ENCODE measurements at places on chromosomes 2 and 18.

GRCh38 chr2:240873805-240874714, 5.4 kb downstream of the AGXT start:
- DNase-seq, result no peak

DNA sequence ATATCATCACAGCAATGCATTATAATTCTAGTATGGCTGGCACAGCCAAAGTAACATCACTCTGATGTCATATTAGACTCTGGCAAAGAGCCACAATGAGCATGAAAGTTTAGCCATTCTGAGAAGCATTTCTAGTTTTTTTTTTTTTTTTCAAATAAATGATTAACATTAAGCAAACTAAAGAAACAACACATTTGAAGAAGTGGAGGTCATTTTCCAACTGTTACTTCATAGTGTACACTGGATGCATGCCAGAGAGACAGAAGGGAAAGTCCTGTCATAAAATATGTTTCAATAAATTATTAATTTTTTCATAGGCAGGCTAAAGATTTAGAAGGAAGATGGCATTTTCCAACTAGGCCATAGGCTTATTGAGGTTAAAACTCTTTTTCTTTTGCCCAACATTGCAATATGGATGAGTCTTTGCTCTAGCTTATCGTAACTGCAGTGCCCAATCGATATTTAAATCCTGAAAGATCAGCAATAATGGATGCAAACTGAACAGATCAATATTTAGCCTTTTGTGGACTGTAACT, 1630.4 kb upstream of the ACVR2A start:
- DNase-seq, result no peak

DNA sequence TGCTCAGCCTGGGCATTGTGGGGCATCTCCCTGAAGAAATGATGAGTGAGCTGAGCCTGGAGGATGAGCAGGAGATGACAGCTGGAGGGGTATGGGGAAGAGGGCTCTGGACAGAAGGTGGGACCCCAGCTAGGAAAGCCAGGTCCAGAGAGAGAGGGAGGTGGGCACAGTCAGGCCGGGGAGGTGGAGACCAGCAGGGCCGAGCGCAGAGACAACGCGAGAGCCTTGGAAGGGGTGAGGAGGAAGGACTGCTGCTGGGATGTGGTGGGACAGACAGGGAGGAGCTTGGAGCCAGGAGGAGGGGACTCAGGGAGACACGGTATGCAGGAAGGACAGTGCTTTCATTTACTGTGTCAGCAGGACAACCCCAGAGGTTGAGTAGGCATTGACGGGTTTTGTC, 8.2 kb downstream of the TRPM8 start:
- DNase-seq, result no peak

GRCh38 chr2:241904791-241905710, 35.5 kb downstream of the RTP5 start:
- no peak for DNase-seq

GRCh38 chr18:26531605-26532298, 16.6 kb downstream of the KCTD1 start:
- DNase-seq, result no peak

DNA sequence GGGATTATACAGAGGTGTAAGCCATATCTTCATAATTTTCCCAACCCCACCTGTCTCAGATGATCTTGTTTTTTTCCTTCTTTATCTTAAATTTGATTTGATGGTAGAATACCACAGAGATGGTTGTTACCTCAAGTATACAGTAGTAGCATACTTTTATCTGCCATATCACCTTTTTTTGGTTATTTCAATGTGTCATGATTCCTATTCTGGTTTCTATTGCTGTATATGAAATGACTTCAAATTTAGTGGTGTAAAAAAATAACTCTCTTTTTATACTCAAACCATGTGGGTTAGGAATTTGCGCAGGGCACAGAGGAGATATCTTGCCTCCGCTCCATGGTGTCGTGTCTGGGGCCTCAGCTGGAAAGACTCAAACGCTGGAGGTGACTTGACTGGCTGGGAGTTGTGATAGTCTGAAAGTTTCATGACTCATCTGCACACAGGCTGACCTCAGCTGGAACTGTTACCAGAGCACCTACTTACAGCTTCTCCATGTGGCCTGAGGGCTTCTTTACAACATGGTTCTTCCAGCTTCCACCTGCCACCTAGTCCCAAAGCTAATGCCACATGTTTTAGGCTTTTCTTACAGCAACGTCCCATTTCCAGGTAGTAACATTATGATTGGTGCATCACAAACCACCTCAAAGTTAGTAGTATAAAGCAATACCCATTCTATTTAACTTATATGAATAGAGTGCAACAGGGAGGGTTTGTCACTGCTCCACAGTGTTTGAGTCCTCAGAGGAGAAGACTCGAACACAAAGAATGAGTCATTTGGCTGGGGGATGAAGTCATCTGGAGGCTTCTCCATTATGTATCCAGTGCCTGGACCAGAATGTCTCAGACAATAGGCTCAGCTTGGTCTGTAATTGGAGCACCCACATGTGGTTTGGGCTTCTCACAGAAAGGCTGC, 82.3 kb upstream of the XPO1 start:
- DNase-seq, result no peak

GRCh38 chr2:133426791-133427190, 141.5 kb downstream of the NCKAP5 start:
- DNase-seq, result no peak

DNA sequence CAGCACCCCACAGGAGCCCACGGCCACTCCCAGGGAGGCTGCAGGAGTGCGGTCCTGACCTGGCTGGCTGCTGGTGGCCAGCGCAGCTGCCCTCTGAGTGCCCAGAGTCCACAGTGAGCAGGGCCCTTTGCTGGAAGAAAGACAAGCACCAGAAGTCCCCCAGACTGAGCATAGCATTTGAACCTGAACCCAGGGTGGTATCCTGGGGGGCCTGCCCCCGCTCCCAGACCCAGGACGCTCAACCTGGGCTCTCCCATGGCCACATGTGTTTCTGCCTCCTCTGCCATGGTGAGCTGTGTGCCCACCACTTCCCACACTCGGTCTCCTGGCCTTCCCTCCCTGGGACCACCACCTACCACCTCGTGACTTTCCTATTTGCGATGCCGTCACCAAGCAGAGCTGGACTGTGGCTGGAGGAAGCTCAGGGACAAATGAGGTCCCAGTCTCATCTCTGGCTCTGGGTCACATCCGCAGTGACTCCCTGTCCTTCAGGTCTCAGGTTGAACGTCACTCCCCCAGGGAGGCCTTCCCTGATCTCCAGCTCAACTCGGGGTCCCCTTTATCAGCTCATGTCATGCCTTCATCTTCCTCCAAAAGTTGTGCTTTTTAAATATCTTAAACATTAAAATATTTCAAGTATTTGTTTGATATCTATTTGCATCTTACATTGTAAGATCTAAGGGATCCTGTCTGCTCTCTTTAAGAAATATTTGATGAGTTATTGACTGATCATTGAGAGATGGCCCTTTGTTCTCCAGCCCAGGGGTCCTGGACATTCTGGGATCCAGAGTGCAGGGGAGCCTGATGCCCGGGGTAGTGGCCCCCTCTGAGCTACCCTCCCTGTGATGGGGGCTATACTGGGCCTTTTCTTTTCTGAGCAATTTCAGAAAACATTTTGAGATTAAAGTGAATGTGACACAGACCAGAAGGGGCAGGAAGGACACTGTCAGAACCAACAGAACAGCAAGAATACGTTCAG, 16.4 kb upstream of the GPR55 start:
- no peak for DNase-seq

DNA sequence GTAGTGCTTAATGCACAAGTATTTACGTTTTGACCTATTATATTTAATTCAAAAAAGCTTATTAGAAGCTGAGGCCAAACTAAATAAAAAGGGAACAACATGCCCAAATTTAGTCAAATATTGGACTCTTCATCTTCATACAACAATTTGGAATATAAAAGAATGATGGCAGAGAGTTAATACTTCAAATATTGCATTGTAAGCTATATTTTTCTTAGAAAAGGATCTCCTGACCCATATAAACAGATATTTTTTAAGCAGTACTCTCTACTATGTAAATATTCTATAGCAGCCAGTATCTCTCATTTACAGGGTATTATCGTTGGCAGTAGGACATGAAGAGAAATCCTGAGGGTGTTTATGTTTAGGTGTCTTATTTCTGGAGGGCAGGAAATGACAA, 531.2 kb downstream of the NYAP2 start:
- no peak for DNase-seq

DNA sequence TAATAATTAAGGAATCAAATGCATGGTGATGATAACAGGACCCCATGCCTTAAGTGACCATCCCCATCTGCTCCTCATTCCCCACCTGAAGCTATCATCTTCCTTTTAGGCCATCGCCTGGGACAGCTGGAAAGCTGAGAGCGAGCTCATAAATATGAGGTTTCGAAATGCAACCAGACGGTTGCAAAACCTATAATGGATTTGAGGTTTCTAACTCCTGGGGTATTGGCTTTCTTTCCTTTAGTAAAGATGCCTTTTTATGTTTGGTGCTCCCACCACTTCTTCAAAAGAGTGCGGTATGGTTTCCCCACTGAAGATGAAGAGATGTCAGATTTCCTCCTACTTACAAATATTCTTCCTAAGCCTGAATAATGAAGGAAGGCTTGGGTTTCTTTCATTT, 1589.5 kb upstream of the PIK3C3 start:
- DNase-seq, result no peak

GRCh38 chr2:127185705-127186104, 34.4 kb downstream of the CYP27C1 start:
- no peak for DNase-seq

- no peak for DNase-seq
Observed at GRCh38 chr2:101501443-101501842, 26.5 kb upstream of the RFX8 start.

DNA sequence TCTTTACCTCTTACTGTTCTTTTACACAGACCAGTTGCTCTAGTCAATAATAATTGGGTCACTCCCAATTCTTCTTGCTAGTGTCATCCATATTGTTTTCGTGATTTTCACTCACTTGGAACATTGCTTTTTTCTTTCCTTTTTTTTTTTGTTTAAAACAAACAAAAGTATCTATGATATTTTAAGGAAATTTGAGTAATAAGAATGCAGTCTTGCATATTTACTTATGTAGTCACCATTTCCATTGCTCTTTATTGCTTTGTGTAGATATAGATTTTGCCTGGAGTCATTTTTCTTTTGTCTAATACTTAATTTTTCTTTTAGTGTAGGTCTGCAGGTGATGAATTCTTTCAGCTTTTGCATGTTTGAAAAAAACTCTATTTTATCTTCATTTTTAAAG, 71.9 kb downstream of the WDR7 start:
- DNase-seq, result no peak

DNA sequence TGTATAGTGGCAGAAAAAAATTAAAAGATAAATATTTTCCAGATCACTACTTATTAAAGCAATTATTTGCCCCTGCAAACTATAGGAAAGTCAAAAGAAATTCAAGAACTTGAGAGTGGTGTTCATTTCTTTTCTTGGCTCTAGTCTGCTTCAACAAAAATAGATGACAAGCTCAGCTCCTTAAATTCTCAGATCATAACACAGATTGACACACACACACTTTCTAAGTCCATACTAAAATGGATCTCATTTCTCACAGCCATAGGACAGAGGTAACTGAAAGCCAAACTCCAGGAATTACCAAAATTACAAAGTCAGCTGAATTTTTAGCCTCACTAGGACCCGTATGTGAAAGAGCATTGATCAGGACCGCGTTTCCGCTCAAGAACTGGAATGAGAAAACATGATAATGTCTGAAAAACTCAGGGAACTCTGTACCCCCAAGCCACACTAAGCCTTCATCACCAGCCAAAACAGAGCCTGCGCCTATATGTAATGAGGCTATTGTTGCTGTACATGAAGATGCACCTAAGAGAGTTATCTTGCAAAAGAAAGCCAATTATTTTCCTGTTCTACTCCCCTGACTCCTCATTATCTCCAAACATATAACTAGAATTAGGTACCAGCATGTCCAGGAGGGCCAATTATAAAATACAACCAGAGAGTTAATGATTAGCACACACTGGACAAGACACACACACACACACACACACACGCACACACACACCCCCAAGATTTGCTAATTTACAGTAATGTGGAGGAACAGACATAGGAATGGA, 16.5 kb upstream of the EFR3B start:
- DNase-seq, result no peak

GRCh38 chr2:71455741-71456569, 2.6 kb downstream of the DYSF start:
- no peak for DNase-seq

DNA sequence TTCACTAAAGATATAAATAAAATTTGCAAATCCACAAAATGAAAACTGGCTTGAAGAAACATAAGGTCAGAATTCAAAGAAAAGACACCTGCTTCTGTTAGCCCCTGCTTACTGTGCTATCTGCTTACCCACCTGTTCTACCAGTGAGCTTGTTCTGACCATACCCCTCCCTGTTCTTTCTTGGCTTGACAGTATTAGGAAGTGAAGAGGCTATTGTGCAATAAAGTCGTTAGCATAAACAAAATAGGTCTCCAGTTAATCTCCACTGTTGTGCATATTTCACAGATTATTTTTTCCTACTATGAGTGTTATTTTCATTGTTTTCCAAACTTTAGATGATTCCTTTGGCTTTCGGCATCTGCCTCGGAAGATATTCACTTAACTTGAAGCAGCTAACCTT, 322.1 kb downstream of the CCDC85A start:
- no peak for DNase-seq

DNA sequence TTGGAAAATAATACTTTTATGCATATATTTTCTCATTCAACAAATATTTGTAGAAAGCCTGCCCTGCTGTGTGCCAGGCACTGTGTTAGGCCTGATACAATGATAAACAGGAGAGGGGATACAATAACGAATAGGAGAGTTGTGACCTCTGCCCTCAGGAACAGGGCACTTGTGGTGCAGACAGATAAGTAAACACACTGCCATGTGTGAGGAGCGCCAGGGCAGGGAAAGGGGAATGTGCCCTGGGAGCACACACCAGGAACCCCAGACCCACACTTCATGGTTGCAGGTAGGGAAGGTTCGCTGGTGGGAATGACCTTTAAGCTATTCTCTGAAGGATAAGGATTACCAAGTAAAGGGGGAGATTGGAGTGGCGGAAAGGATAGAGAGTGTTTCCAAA, 42.2 kb upstream of the DSC1 start:
- DNase-seq, result no peak

DNA sequence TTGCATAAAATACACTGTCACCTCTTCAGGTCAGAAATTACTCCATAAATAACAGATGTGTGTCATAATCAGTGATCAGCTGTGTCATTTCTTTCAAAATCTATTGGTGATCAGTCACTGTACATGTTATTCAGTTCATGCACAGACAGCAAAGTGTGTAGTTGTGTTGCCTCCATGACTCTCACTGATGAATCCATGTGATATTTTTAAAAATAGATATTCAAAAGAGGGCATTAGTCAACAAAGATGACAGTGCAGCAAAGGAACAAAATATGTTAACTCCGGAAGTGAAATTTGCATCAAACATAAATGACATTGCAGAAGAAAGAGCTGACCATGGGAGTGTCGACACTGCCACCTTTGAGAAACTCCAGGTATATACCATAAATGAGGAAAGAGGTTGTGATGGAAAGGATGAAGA, 17.1 kb upstream of the MCM6 start:
- no peak for DNase-seq

GRCh38 chr2:231951452-231952035, 10.0 kb upstream of the DIS3L2 start:
- DNase-seq, result no peak

Data from activated T-helper 1 cell treated with anti-CD3 and anti-CD28 coated beads, Interleukin-2, amount 50 U/mL, for 16 hours (primary cell).